Activated CD4-positive, alpha-beta T cell treated with anti-CD3 and anti-CD28 coated beads, Interleukin-2, amount 10 ng/mL, durations not matched to agents 7 days and 5 days (primary cell): ENCODE measurements at places on chromosomes 3 and 15.

GRCh38 chr3:99730870-99731269 is 86.8 kb upstream of the CMSS1 start:
- H3K27ac ChIP-seq = no peak overlapping the region
- H3K36me3 ChIP-seq = no peaks in the 10 kb centered on the region
- no peaks in the 10 kb centered on the region for H3K27me3 ChIP-seq
- no peaks in the 10 kb centered on the region for H3K4me1 ChIP-seq
- no peak overlapping the region for H3K4me3 ChIP-seq
- no peak for DNase-seq

DNA sequence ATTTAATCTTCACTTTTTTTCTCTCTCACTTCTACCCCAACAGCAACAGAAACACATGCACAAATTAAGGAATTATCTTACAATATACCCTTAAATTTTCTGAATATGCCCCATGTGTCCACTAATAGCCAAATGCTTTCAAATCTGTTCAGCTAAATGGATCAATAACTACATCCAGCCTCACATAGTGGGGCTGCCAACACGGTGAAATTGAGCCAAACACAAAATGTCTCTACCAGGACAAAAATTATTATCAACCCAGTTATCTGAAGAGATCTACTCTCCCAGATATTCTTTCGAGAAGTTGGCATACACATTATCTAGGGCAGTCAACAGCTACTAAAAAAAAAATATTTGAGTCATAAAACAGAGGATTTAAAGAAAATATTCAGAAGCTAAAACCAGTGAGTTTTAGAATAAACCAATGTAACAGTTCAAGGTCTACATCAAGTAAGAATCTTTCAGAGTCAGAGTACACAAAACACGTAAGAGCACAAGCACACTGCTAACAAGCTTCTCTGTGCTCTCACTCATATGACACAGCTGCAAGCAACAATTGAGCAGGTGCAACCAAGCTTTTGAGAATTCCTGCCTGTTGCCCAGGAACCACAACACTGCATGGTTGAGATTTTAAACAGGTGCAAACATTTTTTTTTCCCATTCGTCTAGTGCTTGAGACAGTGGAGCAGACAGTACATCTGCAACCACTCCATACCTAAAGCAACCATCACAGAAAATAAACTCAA is 247.7 kb downstream of the ZBTB20 start:
- DNase-seq = no peak
- H3K27me3 ChIP-seq = no peaks in the 10 kb centered on the region
- H3K27ac ChIP-seq = no peak overlapping the region
- H3K36me3 ChIP-seq = no peaks in the 10 kb centered on the region
- peaks cover 3% of the 10 kb centered on the region for H3K4me1 ChIP-seq

DNA sequence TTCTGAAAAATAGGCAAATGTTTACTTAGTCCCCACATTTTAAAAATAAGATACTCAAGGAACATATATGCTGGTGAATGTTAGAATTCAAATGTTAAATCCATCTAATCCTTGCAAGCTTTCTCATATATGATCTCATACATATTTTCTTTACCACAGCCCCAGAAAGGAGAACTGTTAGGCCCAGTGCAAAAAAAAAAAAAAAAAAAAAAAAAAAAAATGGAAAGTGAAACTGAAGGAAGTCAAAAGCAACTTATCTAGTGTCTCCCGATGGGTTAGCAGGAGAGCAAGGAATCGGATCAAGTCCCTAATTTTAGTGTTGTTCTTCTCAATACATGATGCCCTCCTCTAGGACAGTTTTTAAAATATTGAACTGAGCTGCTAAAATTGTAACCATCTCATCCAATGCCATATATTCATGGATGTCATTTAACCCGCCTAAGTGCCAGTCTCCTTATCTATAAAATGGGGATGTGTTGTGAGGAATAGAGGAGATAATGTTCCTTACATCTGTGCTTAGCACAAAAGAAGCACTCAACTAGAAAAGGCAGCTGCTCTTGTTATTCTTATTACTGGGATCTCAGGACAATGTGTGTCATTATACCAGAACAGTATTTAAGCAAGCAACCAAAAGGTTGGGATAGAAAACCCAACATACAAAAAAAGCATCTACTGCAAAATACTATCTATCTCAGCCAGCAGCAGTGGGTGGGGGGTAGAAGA is 279.7 kb downstream of the MAGI1 start:
- no peak overlapping the region for H3K27ac ChIP-seq
- H3K4me3 ChIP-seq = no peak overlapping the region
- no peak for DNase-seq
- H3K4me1 ChIP-seq = no peaks in the 10 kb centered on the region

- no peak overlapping the region for H3K27ac ChIP-seq
- DNase-seq = no peak
- H3K27me3 ChIP-seq = no peaks in the 10 kb centered on the region
Observed at GRCh38 chr3:27471923-27472550, 12.1 kb downstream of the SLC4A7 start.

DNA sequence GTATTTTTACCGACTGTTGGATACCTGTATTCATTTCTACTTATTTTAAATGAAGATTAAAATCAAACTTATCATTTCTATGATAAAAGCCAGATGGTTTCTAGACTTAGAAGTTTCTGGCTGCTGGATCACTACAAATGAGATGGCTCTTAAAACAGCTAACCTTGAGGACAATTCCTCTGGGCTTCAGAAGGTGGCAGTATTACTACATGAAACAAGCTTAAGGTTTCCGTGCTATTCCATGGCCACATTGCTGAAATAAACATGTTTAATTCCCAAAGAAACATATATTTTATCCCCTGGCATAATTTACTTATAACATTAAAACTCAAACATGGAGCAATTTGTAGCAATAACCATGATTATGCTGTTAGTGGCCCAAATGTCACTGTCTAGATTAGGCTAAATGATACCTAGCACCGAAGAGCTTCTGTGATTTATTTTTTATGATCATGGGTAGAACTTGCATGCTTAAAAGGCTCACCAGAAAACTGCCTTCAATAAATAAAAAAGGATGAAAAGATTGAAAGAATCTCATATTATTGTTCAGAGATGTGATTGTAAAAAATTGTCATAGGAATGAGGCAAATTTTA is 204.0 kb upstream of the NANOGP8 start:
- no peak overlapping the region for H3K27ac ChIP-seq
- DNase-seq = peak; percentile 6
- no peaks in the 10 kb centered on the region for H3K27me3 ChIP-seq
- no peaks in the 10 kb centered on the region for H3K4me1 ChIP-seq

DNA sequence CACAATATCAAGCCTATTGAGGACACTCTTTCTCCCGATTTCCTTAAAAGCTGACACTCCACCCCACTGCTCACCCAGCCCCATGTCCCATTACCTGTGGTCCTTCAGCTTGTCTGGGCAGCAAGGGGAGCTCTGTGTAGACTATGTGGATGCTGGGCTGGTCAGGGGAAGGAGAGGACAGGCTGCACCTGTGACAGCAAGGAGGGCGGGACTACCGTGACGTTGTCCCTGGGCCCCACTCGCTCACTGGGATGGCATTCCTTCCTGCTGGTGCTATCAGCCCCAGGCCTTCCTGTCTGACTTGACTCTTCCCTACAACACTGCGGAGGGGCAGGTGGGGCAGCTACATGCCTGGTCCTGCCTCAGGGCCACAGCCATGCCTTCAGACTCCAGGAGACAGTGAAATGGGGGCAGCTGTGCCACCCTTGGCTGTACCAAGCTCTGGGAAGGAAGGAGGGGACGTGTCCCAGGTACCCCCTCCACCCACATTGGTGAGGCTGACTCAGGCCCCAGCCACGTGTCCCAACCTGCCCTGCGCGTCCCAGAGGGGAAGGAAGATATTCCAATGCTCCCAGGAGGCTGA is at the start of gene TMEM40:
Gene TMEM40, minus strand, starts transcription at position 163 of the 583 bp plus-strand sequence. CDS start 9,427 bp downstream, outside the sequence.
- peaks cover 7% of the 10 kb centered on the region for H3K4me1 ChIP-seq
- H3K36me3 ChIP-seq = no peaks in the 10 kb centered on the region
- DNase-seq = no peak
- H3K27ac ChIP-seq = no peak within 1 kb of the TSS
- peaks cover 3% of the 10 kb centered on the region for H3K27me3 ChIP-seq

GRCh38 chr15:70098461-70099166 is 897 bp upstream of the TLE3 start:
- peak; percentile 36 for DNase-seq
- peak overlapping the region; percentile 95 for H3K4me3 ChIP-seq
- peak overlapping the region; percentile 97 for H3K27ac ChIP-seq
- peaks cover 18% of the 10 kb centered on the region for H3K36me3 ChIP-seq

DNA sequence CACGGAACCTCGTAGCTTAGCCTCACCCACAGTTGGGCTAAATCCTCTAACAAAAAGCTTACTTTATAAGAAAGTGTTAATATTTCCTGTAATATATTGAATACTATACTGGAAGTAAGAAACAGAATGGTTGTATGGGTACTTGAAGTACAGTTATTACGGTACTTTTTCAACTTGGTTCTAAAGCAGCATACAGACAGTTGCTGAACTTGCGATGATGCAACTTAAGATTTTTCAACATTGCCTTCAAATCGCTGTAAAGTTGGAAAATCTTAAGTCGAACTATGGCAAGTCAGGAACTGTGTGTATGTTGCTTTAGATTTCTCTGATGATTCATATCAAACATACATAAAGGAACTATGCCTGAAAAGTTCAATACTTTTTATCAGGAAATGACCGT is 204.4 kb upstream of the C2CD4B start:
- H3K36me3 ChIP-seq = no peaks in the 10 kb centered on the region
- H3K4me3 ChIP-seq = no peak overlapping the region
- no peaks in the 10 kb centered on the region for H3K4me1 ChIP-seq
- DNase-seq = no peak

GRCh38 chr15:62549345-62549970 is 384.4 kb upstream of the C2CD4B start:
- no peaks in the 10 kb centered on the region for H3K36me3 ChIP-seq
- no peak overlapping the region for H3K4me3 ChIP-seq
- peaks cover 2% of the 10 kb centered on the region for H3K4me1 ChIP-seq
- H3K27ac ChIP-seq = no peak overlapping the region
- H3K27me3 ChIP-seq = peaks cover 5% of the 10 kb centered on the region

DNA sequence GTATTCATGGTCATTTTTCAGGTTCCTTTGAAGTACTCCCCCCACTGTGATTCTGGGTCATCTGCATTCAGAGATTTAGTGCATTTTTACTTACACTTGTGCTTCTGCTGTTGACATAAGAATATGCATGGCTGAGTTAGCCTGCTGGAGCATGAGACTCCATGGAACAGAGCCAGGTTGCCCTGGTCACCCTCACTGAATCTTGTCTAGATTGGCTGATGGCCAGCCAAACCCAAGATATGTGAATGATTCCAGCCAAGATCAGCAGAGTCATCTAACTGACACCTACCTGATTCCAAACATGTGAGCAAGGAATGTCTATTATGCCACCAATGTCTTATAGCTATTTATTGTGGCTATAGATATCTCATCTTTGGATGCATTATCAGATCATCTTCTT is 25.1 kb downstream of the DTWD1 start:
- peaks cover 11% of the 10 kb centered on the region for H3K36me3 ChIP-seq
- H3K27me3 ChIP-seq = no peaks in the 10 kb centered on the region
- no peak overlapping the region for H3K27ac ChIP-seq
- H3K4me3 ChIP-seq = no peak overlapping the region

DNA sequence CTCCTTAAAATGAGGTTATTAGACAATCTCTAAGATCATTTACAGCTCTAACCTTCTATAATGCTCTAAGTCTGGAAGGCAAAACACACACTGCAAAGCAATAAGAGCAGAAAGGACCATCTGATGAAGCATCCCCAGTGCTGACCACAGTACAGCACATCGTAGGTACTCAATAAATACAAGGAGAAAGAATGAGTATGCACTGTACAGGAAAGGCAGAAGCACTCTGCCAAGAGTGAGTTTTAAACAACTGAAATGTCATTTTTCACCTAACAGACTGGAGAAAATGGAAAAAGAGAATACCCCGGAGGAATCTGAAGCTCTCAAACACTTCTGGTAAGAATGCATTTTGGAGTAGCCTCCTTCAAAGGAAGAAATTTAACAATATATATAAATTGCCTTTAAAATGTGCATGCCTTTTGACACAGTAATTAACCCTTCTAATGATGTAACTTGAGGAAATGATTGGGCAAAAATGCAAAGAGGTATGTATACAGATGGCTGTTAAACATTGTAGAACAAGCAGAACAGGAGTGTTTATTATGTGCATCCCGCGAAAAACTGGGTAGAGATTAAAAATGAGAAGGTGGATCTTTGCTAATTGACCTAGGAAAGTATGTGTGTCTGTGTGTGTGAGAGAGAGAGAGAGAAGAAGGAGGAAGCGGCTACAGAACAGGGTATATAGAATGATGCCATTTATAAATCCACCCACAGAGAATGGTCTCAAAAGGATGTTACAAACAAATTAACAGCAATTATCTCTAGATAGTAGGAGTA is 8.0 kb upstream of the OXTR start:
- H3K27me3 ChIP-seq = no peaks in the 10 kb centered on the region
- H3K4me1 ChIP-seq = no peaks in the 10 kb centered on the region
- no peaks in the 10 kb centered on the region for H3K36me3 ChIP-seq
- DNase-seq = no peak
- no peak overlapping the region for H3K4me3 ChIP-seq
- no peak overlapping the region for H3K27ac ChIP-seq

- DNase-seq = no peak
- H3K27ac ChIP-seq = no peak overlapping the region
- no peaks in the 10 kb centered on the region for H3K4me1 ChIP-seq
Observed at GRCh38 chr3:101036676-101037075, 43.5 kb upstream of the ABI3BP start.

- H3K4me3 ChIP-seq = no peak overlapping the region
- DNase-seq = no peak
- no peak overlapping the region for H3K27ac ChIP-seq
- peaks cover 2% of the 10 kb centered on the region for H3K27me3 ChIP-seq
- no peaks in the 10 kb centered on the region for H3K4me1 ChIP-seq
Observed at GRCh38 chr3:101010296-101010695, 17.1 kb upstream of the ABI3BP start.

- no peaks in the 10 kb centered on the region for H3K27me3 ChIP-seq
- no peaks in the 10 kb centered on the region for H3K4me1 ChIP-seq
Observed at GRCh38 chr15:29106551-29107290, 162.9 kb downstream of the NSMCE3 start.

- no peak for DNase-seq
- no peaks in the 10 kb centered on the region for H3K36me3 ChIP-seq
Observed at GRCh38 chr3:175312791-175313190, 453.7 kb downstream of the NAALADL2 start.

GRCh38 chr15:77326366-77326765 is 93.5 kb downstream of the PEAK1 start:
- DNase-seq = no peak
- H3K27me3 ChIP-seq = peaks cover 3% of the 10 kb centered on the region
- H3K4me3 ChIP-seq = no peak overlapping the region
- no peaks in the 10 kb centered on the region for H3K4me1 ChIP-seq
- no peaks in the 10 kb centered on the region for H3K36me3 ChIP-seq

DNA sequence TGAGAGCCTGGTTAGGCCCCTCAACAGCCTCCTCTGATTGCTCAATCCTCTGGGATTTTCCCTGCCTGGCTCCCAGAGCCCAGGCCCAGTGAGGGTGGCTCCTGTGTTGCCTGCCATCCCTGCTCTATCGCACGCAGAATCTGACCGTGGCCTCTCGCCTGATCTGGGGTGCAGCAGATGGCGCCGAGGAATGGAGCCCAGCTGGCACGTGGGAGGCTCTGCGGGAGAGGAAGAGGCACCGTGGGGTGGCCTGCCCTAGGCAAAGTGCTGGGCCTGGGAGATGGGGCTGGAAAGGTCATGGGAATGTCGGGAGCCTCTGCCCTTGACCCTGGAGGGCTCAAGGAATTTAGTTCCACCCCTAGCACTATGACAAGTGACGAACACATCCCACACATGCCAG is 10.3 kb downstream of the SV2B start:
- H3K36me3 ChIP-seq = no peaks in the 10 kb centered on the region
- no peaks in the 10 kb centered on the region for H3K4me1 ChIP-seq
- no peak overlapping the region for H3K27ac ChIP-seq
- H3K4me3 ChIP-seq = no peak overlapping the region
- H3K27me3 ChIP-seq = peaks cover 13% of the 10 kb centered on the region
